ENCODE measurements at places on chromosomes 1 and 21.

GRCh38 chr1:68157416-68157815 lies 74.9 kb downstream of the WLS start:
- no peak for DNase-seq

DNA sequence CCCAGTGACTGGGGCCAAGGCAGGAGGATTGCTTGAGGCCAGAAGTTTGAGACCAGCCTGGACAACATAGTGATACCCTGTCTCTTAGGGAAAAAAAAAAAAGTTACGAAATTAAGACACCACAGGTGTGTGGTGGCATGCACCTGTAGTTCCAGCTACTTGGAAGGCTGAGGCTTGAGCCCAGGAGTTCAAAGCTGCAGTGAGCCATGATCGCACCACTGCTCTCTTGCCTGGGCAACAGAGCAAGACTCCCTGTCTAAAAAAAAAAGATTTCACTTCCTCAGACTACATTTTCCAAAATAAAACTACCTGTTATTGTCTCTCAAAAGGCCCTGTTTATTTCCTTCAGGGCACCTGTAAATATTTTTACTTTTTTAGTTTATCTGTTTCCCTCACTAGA lies 4.7 kb upstream of the STK40 start:
- no peak for DNase-seq

DNA sequence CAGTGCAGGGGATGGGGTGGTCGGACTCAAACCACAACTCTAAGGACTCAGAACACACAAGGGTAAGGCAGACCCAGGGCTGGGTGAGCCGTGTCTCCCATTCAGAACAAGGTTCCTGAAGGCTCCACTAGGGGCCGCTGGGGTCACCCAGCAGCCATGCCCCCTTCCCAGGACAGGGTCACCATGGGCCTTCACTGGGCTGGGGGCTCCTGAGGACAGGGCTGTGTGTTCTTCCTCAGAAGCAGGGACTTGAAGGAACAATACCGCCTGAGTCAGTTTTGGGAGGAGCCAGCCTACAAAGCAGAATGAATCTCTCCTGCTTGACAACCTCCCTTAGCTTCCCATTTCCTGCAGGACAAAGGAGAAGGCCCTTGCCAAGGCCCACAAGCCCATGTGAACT lies 15.4 kb downstream of the RIMS3 start:
- DNase-seq, result no peak

DNA sequence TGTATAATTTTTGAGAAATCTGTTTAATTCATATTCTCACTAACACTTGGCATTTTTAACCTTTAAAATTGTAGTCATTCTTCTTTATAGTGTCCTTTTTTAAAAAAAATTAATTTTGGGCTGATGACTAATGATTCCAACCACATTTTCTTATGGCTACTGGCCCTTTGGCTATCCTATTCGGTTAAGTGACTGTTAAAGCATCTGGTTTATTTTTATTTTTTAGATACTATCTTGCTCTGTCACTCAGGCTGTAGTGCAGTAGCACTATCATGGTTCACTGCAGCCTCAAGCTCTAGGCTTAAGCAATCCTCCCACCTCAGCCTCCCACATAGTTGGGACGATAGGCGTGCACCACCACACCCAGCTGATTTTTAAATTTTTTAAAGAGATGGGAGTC lies 723.2 kb upstream of the CXADR start:
- no peak for DNase-seq

GRCh38 chr1:236289492-236290131 lies 7.9 kb upstream of the ERO1B start:
- no peak for DNase-seq
